ENCODE measurements at places on chromosomes 3 and 15.
A peak's percentile ranks its signal among the peaks of the same experiment; 100 is the strongest.

- no peaks in the 10 kb centered on the region for H3K4me1 ChIP-seq
- peaks cover 22% of the 10 kb centered on the region for H3K36me3 ChIP-seq
- no peak overlapping the region for H3K4me3 ChIP-seq
- DNase-seq = no peak
These were observed 15.4 kb upstream of the PRKAR2A start for GRCh38 chr3:48863122-48863521.

DNA sequence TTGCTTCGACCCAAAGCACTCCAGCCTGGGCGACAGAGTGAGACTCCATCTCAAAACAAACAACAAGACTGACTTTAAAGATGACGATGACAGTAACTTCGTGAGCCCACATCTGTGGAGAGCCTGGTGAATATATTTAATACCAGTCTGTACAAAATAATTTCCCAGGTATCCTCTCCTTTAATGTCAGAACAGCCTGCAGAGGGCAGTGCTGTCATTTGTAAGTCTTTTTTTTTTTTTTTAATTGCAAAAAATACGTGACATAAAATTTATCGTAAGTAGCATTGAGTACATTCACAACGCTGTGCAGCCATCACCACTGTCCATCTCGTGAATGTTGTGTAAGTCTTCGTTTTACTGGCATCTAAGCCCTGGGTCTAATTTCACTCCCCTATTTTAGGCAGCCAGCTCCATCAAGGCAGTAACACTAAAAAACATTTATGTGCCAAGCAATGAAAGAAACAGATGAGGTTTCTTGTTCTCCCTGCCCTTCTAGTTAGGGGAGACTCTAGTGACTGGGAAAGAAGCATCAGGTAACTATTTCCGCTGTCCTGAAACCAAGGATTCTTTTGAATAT is 1.4 kb downstream of the HTD2 start:
- peaks cover 36% of the 10 kb centered on the region for H3K4me1 ChIP-seq
- H3K4me3 ChIP-seq = peak overlapping the region; percentile 94
- peak; percentile 54 for DNase-seq
- H3K27ac ChIP-seq = peak overlapping the region; percentile 99

- H3K27ac ChIP-seq = no peak overlapping the region
- no peak for DNase-seq
- no peaks in the 10 kb centered on the region for H3K4me1 ChIP-seq
- H3K4me3 ChIP-seq = no peak overlapping the region
- H3K27me3 ChIP-seq = no peaks in the 10 kb centered on the region
These were observed 373.4 kb downstream of the NLGN1 start for GRCh38 chr3:173770796-173771573.

GRCh38 chr15:78065284-78065872 is 12.1 kb downstream of the TBC1D2B start:
- no peaks in the 10 kb centered on the region for H3K27me3 ChIP-seq
- H3K4me1 ChIP-seq = peaks cover 2% of the 10 kb centered on the region
- H3K4me3 ChIP-seq = no peak overlapping the region
- peak overlapping the region; percentile 70 for H3K27ac ChIP-seq
- no peak for DNase-seq
- H3K36me3 ChIP-seq = peaks cover 28% of the 10 kb centered on the region

GRCh38 chr3:41365973-41366372 is 166.7 kb downstream of the CTNNB1 start:
- H3K27ac ChIP-seq = no peak overlapping the region
- no peaks in the 10 kb centered on the region for H3K27me3 ChIP-seq
- H3K4me1 ChIP-seq = no peaks in the 10 kb centered on the region
- H3K36me3 ChIP-seq = no peaks in the 10 kb centered on the region

GRCh38 chr3:67529337-67529736 is 125.1 kb downstream of the SUCLG2 start:
- H3K4me1 ChIP-seq = no peaks in the 10 kb centered on the region
- no peak overlapping the region for H3K4me3 ChIP-seq
- no peak overlapping the region for H3K27ac ChIP-seq
- H3K36me3 ChIP-seq = peaks cover 51% of the 10 kb centered on the region

- no peaks in the 10 kb centered on the region for H3K4me1 ChIP-seq
- no peak for DNase-seq
- H3K36me3 ChIP-seq = no peaks in the 10 kb centered on the region
- H3K4me3 ChIP-seq = no peak overlapping the region
These were observed 57.5 kb upstream of the TRA2B start for GRCh38 chr3:185995352-185995751.

- H3K4me1 ChIP-seq = peaks cover 14% of the 10 kb centered on the region
- DNase-seq = no peak
- no peaks in the 10 kb centered on the region for H3K36me3 ChIP-seq
- peaks cover 61% of the 10 kb centered on the region for H3K27me3 ChIP-seq
These were observed 1.5 kb downstream of the FSTL1 start for GRCh38 chr3:120449251-120449650.
